Activated T-helper 9 cell treated with anti-CD3 and anti-CD28 coated beads, Interleukin-2, amount 50 U/mL, for 16 hours (primary cell): ENCODE measurements at places on chromosomes 7 and 10.

GRCh38 chr7:148156233-148156632, 434.3 kb upstream of the C7orf33 start:
- DNase-seq = no peak

DNA sequence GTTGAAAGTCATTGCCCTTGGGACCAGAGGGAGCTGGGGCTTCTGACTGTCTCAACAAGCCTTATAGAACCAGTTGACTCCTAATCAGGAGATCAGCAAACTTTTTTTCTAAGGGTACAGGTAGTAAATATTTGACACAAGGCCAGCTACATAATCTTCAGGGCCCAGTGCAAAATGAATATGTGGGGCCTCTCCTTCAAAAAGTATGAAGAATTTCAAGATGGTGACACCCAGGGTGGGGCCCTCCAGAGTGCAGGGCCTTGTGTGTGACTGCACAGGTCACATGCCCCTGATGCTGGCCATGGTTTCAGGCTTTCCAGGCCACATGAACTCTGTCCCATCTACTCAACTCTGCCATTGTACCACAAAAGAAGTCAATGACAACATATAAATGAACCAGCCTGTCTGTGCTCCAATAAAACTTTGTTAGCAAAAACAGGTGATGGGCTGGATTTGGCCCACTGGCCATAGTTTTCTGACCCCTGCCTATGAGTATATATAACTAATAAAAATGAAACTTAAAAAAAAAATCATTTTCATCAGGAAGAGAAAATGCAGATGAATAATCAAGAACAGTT, 6.1 kb downstream of the MMRN2 start:
- DNase-seq = no peak

GRCh38 chr10:10326116-10326515, 691.6 kb upstream of the CELF2 start:
- no peak for DNase-seq

DNA sequence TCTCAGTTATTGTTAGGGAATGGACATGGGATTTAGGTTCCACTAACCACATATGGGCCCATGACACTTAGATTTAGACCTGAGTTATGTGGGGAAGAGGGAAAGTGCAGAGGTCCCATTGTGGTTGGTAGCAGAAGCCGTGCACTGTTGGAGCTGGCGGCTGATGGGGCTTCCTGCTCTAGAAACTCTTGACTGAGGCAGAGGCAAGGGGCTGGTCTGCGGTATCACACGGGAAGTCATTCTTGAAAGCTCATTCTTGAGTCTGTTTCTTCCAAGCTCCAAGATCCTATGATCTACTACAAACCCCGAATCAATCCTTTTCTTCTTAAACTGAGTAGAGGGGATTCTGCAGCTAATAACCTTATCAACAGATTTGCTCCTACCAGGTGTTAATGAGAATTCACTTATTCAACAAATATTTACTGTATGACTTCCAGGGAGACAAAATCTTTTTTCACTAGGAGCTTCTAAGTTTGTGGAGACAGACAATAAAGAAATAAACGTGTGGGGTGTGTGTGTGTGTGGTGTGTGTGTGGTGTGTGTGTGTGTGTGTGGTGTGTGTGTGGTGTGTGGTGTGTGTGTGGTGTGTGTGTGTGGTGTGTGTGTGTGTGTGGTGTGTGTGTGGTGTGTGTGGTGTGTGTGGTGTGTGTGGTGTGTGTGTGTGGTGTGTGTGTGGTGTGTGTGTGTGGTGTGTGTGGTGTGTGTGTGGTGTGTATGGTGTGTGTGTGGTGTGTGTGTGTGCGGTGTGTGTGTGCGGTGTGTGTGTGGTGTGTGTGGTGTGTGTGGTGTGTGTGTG, 57.1 kb downstream of the AOC1 start:
- DNase-seq = no peak

DNA sequence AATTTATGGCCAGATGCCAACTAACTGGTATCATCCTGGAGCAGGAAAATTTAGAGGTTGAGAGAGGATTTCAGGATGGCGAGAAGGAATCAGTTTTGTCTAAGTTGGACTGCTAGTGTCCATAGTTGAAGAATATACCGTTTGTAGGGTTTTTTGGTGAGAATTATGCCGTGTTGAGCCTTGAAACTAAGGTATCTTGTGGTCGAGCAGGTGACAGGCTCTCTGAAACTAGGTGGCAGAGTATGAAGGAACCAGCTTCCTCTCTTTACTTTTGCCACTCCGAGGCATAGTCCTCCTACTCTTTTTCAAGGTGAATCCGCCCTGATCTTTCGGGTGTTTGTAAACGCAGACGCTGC, 9.7 kb downstream of the MDFIC start:
- DNase-seq = peak; percentile 12

GRCh38 chr7:128827248-128827958, 2.8 kb upstream of the FLNC start:
- DNase-seq = no peak

DNA sequence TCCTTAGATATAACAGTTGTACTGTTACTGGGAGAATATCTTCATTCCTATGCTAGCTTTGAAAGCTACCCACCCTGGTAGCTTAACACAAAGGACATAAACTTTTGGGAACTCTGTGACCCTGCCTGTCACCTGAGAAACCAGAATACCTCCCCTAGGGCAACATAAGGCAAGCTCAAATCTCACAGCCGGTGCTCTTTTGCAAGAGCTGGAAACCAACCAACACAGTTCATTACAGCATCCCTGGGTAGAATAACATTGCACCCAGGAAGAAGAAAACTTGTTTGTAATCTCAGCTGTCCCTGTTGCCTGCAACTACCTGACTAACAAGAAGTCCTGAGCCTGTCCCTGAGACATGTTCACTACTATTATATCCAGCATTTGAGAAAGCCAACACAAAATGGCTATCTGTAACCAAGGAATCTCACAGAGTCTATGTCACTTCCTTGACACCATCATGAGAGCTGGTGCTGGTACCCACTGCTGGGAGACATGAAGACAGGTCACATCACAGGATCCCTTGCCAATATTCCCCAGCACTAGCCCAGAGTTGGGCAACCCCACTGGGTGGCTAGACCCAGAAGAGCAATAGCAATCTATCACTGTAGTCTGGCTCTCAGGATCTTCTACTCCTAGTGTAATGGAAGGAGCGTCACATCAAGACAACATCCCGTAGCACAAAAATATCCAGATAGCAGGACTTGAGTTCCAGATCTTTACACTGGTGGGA, 31.3 kb downstream of the AKR1C3 start:
- DNase-seq = no peak

DNA sequence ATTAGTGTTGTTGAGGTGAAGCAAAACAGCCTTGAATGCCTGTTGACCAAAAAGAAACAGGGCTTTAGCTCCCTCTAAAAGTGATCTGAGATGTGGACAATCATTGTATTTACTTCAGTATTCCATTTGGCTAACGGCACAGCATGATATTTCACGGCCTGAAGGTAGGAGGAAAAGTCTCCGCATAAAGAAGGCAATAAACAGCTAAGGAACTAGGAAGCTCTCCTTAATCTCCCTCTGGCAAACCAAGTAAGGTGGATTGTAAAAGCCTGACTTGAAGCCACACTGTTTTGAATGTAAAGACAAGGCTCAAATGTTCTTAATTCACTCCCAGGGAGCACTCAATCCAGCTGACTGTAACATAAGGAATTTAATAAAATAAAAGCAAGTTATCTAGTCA, 160.0 kb upstream of the ZNF804B start:
- DNase-seq = no peak

DNA sequence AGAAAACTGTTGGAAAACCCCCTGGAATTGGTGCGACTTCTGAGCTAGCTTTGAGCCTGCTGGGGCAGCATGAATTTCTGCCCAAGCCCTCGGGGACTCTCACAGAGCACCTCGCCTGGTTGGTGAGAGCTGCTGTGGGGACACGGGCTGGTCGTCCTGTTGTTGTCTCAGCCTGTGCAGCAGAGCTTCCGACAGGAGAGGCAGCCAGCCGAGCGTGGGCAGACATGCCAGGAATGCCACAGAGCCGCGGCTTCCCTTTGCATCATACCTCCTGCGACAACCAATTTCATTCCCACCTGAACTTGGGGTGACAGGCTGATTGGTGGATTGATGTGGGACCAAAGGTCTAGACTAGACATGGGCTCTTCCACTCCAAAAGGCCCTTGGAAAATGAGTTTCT, 60.2 kb upstream of the NRBF2 start:
- no peak for DNase-seq

- no peak for DNase-seq
Observed at GRCh38 chr10:5571826-5572225, 47.1 kb downstream of the CALML3 start.

DNA sequence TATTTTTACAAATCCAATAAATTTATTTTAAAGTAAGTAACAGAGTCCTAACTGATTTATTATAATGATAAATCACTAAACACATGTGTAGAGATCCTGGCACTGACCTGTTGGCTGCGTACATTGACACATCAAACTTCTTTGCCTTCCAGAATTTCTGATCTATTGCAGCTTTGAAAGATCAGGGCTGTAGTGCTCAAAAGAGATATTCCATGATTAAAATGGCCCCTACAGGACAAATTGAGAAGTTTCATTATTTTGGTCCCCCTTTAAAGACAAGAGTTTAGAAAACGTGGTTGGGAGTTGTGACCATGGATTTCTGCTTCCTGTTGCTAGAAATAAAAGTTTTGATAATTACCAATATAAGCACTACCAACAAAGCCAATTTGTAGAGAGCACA, 87.7 kb upstream of the PDK4 start:
- DNase-seq = no peak

- no peak for DNase-seq
Observed at GRCh38 chr7:149866779-149867447, 6.9 kb upstream of the ATP6V0E2 start.

- DNase-seq = no peak
Observed at GRCh38 chr10:72069751-72070526, 18.4 kb downstream of the SPOCK2 start.

- DNase-seq = no peak
Observed at GRCh38 chr7:66076462-66077329, 1.1 kb downstream of the ASL start.

DNA sequence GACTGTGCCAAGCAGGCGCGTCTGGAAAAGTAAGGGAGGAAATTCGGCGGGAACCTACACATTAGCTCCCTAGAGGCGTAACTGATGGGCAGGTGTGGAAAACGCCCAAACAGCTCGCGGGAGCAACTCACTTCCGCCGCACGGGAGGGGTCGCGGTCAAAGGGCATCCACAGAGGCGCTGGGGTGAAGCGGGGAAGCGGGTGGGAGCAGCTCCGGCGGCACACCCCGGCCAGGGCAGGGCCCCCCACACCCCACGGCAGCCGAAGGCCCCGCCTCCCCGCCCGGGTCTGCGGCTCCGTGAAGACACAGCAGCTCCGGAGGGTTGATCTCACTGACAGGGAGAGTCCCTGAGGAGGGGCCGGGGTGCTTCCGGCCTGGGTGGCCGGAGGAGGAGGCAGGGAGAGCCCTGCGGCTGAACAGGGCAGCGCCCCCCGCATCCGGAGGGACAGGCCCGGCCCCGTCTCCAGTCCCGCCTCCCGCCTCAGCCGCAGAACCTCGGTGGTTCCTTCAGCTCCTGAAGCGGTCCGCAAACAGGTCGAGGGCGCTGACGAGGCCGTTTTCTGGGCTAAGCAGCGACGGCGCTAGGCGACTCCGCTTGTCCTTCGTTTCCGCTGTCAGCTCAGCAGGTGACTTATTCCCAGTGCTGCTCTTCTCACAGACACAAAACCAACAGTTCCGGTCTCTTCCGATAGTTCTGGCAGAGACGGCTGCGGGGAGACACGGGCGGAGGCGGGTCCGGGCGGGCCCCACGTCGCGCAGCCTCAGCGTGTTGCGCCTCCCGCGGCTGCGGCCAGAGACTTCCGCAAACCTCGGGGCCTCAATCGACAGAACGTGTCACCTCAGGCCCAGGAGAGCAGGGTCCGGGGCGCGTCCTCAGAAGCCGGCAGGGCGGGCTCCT, 276.1 kb downstream of the DNAJB6 start:
- DNase-seq = peak; percentile 52

DNA sequence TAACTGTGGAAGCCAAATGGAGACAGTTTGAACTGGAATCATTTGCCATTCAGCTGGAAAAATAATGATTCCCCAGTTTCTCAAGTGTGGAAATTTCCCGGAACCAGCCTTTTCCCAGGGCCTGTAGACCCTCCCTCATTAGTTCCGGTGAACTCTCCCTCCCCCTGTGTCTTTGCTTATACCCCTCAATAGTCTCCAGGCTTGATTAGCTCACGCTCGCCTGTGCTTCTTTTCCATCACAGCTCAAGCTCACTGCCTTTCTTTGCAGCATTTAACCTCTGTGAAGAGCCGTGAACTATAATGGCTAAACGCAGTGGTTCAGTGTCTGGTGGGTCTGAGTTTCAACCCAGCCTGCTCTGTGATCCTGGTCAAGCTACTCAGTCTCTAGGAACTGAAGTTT, 690.8 kb downstream of the INHBA start:
- DNase-seq = no peak

DNA sequence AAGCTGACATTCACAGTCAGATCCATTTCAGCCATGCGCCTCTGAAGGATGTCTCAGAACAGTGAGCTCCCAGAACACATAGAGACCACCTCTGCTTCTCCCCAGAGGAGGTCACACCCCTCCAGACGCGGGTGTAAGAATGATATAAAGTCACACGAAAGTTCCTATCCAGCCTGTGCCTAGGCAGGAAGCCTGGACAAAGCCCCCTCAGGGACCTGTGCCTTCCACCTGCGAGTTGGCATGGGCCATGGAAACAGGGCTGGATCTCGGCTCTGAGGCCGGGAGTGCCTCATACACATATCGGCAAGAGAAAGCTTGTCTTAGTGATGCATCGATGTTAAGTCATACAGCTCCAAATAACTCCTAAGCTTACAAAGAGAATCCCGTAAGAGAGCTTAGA, 5.0 kb downstream of the VIPR2 start:
- DNase-seq = no peak

- no peak for DNase-seq
Observed at GRCh38 chr10:33760056-33760943, 425.8 kb upstream of the NRP1 start.

- DNase-seq = no peak
Observed at GRCh38 chr7:41637049-41637448, 65.8 kb downstream of the INHBA start.

- DNase-seq = no peak
Observed at GRCh38 chr7:150955519-150956394, 22.4 kb downstream of the KCNH2 start.

- DNase-seq = no peak
Observed at GRCh38 chr10:104113376-104113956, 8.5 kb upstream of the SFR1 start.

GRCh38 chr10:69324583-69324982, 46.3 kb downstream of the HK1 start:
- no peak for DNase-seq

DNA sequence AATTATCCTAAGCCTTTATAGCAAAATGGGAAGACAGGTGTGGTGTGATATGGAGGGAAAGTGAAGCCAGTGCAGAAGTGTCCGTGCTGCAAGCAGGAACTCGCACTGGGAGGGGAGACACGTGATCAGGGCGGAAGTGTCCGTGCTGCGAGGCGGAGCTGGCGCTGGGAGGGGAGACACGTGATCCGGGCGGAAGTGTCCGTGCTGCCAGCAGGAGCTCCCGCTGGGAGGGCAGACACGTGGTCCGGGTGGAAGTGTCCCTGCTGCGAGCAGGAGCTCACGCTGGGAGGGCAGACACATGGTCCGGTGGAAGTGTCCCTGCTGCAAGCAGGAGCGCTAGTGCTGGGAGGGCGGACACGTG, 40.5 kb upstream of the PRKAR1B start:
- no peak for DNase-seq
